ENCODE measurements at places on chromosomes 11 and 22.
A peak's percentile ranks its signal among the peaks of the same experiment; 100 is the strongest.

GRCh38 chr11:47308050-47308823 is 38.3 kb downstream of the MADD start:
- no peak for DNase-seq

- DNase-seq: no peak
Observed at GRCh38 chr11:131121426-131122333, 205.4 kb upstream of the SNX19 start.

DNA sequence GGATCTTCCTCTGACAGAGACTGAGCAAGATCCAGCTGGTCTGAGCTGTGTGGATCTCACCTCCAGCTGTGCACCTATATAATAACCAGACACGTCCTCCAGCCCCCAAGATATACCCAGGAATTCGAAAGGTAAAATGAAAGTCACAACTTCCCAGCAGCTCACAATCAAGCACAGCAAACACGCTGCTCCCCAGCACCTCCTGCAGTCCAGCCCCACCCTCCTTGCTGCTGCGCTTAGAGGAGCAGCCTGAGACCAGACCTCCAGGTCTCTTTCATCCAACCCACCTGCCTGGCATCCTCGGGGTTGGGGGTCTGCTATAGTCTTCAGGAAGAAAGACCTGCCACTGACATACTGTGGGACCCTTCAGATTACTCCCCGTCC is 3.0 kb upstream of the APOL4 start:
- no peak for DNase-seq

- no peak for DNase-seq
Observed at GRCh38 chr11:94845622-94846021, 77.5 kb downstream of the AMOTL1 start.

DNA sequence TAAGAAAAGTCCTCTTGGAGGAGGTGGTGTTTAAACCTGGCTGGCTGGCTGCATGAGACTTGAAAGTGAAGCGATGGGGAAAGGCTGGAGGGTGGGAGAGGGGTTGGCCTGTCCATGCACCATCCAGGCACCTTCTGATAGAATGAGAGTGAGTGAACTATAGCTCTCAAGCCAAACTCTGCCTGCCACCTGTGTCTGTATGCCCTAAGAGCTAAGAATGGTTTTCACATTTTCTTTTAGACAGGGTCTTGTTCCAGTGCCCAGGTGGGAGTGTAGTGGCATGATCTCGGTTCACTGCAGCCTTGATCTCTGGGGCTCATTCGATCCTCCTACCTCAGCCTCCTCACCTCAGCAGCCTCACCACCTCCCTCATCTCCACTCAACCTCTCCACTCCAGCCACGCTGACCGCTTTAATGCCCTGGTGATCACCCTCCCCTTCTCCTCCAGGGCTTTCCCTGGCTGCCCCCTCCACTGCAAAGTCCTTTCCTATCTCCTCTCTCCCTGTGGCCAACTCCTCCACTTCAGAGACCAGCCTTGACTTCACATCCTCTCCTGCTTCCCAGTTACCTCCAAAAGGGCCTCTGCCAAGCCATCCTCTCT is 38.3 kb upstream of the DKK3 start:
- DNase-seq: no peak

DNA sequence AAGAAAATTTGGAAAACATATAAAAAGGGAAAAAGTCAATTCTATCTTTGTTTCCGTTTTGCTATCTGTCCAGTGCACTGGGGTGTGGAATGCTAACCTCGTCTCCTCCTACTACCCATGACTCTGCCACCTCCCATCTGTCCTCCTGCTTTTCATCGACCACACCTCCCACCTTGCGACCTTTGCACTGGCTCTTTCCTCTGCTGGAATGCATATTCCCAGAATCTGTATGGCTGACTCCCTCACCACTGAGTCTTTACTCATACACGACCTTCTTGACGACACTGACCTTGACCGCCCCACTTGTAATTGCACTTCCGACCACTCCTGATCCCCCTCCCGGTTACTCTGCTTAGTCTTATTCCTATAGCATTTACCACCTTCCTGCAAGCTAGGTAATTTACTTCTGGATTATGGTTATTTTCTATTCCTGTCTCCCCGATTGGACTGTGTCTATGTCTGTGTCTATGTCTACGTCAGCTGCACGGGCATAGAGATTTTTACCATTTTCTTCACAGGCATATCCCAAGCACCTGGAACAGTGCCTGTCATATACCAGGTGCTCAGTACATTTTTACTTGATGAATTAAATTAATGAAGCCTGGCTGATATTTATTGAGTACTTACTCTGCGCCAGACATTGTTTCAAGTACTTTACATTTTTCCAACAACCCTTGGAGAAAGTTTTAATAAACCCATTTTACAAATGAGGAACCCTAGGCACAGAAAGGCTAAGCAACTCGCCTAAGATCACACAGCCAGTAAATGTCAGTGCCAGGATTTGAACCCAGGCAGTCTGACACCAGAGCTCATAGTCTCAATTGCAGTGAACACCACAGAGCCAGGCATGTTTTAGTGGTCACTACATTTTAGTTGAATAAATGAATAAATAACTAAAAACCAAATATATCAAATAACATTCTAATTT is 89.3 kb upstream of the SLC22A12 start:
- DNase-seq: no peak

DNA sequence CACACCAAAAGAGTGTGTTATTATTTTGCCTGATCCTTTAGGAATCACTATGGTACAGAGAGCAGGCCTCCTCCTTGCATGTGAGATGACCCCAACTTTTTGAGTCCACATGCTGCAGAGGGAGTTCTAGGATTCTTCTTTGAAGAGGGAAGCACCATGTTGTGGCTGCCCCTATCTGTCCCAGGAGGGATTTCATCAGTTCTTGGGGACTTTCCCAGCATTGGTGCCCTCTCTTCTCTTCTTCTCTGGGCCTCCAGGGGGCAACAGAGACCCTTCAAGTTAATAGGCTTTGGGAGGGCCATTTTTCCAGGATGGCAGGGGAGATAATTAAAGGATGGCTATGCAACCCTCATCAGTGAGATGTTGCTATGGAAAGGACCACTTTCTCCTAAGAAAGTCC is 3.6 kb downstream of the MMP1 start:
- DNase-seq: no peak

- DNase-seq: no peak
Observed at GRCh38 chr11:103602840-103603239, 433.6 kb upstream of the DDI1 start.

- no peak for DNase-seq
Observed at GRCh38 chr11:64583296-64584262, 7.4 kb upstream of the SLC22A12 start.

DNA sequence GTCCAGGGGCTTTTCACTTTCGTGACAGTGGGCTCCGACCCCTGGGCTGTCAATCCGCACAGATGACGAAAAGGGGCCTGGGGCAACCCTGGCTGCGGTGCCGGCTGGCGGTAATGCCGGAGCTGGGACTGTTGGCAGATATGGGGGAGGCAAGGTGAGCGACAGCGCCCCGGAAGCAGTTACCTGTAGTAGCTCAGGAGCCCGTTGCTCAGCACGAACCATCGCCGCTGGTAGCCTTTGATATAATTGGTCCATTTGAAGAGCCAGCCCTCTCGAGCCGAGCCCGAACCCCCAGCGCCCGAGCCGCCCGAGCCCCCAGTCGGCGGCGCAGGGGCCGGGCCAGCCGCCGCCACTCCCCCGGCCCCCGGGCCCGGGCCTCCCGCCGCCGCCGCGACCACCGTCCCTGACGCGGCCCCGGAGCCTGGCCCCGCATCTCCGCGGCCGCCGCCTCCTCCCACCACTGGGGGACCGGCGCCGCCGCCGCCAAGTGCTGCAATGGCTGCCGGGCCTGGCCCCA is 396 bp downstream of the OSBP start:
- DNase-seq: peak; percentile 62

- DNase-seq: no peak
Observed at GRCh38 chr22:38402204-38402603, 52.8 kb downstream of the KCNJ4 start.

- no peak for DNase-seq
Observed at GRCh38 chr11:9616042-9616675, 42.7 kb downstream of the WEE1 start.

- DNase-seq: no peak
Observed at GRCh38 chr11:44226490-44226889, 83.4 kb downstream of the ALX4 start.

- no peak for DNase-seq
Observed at GRCh38 chr22:49550141-49550430, 277.6 kb downstream of the BRD1 start.

DNA sequence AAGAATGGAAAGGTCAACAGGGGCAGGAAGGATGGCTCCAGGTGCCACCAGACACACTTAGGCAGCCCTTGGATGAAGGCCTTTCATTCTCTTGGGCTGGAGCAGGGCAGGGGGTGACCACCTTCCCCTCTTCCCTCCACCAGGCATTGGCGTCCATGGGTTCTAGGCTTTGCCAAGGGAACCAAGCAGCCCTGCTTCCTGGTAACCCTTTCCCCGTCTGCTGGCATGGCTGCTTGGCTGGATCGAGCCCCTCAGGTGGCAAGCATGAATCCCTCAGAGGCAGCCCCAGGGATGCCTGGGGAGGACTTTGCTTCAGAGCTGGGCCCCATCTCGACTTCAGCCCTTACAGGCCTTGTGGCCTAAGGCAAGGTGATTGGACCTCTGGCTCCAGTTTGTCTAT is 185.1 kb upstream of the SYT13 start:
- no peak for DNase-seq

DNA sequence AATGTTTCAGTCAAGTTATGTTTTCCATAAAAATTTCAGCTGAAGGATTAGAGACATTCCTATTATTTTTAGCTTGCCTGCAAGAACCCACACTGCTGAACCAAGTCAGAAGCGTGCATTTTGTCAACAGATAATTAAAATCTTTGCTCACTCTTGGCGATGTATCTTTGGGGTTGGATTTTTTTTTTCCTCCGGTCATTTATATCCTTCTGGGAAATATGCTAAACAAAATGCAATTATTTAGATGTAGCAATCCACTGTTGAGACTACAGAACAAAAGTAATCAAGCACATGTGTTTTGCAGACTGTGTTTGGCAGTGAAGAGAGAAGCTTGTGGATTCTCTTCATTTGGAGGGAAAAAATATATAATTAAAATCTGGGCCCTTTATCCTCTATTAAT is 15.3 kb upstream of the NELL1 start:
- no peak for DNase-seq

- no peak for DNase-seq
Observed at GRCh38 chr11:122422682-122423081, 232.8 kb upstream of the UBASH3B start.

DNA sequence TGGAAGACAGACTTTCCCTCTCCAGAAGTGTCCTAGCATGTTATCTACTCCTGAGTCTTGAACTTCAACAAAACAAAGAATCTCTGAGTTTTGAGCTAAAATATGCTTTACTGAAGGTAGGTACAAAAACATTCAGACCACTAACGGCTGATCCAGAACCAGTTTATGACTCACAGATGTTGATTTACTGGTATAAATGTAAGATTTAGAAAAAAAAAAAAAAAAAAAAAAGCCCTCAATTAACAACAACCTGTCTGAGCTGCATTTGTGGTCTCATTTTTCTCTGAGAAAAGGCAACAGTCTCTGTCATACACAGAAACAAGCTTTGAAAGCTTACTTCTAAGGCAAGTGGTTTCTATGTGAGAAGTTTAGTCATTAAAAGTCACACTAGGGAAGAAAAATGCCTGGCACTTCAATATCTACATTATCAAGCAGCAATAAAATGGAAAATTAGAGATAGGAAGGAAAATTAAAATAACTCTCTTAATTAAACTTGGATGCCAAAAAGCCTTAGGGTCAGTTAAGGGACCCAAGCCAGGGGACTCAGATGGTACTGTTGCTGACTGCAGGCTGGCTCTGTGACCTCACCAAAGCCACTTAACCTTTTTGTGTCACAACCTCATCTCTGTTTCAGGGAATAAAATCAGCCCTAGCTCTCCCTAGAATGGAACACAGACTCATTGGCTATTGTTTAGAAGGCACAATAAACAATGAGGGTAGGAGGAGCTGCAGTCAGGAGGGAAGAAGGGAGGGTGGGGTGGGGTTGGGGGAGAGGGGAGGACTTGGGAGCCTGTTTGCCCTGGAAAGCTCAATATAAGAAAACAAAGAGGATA is 61.7 kb downstream of the ETS1 start:
- no peak for DNase-seq

DNA sequence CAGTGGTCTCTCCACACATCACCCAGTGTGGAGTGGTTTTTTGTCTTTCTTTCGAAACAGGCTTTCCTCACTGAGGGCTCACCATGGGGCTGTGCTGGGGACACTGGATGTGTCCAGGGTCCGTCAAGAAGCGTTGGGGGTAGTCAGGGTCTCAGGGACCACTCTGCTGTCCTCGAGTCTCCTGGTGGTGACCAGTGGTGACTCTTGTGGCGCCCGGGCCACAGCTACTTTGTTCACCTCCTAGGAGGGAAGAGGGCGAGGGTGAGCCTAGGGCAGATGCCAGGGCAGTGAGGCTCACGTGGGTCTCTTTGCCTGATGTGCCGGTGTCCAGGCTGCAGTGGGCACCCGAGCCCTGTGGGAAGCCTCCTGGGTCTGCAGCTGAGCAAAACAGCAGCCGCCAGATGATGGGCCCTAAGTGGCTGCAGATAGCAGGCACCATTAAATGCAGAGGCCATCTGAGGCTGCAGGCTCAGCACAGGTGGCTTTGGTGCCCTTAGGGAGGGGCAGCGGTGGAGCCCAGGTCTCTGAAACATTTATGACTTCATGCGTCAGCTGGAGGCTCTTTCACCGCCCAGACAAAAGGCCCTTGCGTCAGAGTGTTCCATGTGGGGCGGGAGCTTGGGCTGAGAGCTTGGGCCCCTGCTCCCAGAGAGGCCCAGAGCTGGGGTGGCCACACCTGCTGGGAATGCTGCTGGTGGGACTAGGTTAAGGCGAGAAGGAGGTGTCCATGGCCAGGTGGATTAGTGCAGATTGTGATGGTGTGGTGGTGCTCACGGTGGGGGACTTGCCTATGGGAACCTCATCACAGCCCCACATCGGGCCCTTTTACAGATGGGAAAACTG is 29.5 kb downstream of the KCNQ1 start:
- DNase-seq: no peak

DNA sequence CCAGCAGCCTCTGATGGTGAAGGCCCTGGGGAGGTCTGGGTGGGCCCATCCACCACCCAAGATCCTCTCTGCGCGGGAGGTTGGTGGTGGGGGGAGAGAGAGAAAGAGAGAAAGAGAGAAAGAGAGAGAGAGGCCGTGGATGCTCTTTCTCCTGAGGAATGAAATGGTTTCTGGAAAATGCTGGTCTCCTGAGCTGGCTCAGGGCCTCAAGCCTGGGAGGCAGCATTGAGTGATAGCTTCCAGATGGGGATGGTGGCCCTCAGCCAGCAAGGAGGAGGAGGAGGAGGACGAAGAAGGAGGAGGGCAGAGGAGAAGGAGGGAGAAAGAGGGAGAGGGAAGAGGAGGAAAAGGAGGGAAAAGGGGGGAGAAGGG is 4.6 kb downstream of the TSPAN32 start:
- no peak for DNase-seq

Measured in effector memory CD4-positive, alpha-beta T cell (primary cell).